Occipital lobe (tissue), 3 donors: ENCODE measurements at places on chromosomes 1 and 21.

- no peak for DNase-seq
Measured at GRCh38 chr1:82625537-82625936, 824.8 kb downstream of the ADGRL2 start.

GRCh38 chr1:208243527-208243966 lies 637 bp downstream of the PLXNA2 start:
- no peak for DNase-seq

- DNase-seq, result no peak
Measured at GRCh38 chr1:176976225-176976624, 188.3 kb downstream of the ASTN1 start.

- DNase-seq, result no peak
Measured at GRCh38 chr1:215557992-215558626, 9.0 kb upstream of the KCTD3 start.

GRCh38 chr21:42537106-42537742 lies 23.6 kb downstream of the SLC37A1 start:
- no peak for DNase-seq

GRCh38 chr1:183048087-183049085 lies 25.2 kb downstream of the LAMC1 start:
- DNase-seq, result no peak

GRCh38 chr1:187622545-187622944 lies 793.8 kb downstream of the PLA2G4A start:
- no peak for DNase-seq

DNA sequence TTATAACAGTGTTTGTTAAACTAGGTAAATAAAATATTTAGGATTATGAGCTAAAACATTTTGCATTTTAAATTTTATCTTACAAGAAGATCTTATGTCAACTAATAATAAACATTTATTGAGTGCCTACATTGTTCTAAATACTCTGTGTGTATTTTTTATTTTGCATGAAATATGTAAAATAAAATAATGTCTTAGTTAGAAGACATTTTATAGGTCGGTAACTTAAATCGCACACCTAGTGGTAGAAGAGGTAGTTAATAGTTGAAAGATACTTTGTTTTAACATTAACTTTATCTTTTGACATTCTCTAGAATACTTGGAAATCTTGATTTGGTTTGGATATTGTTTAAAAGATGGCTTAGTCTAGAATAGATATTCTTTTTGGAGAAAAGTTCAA lies 60.5 kb downstream of the RPS6KC1 start:
- DNase-seq, result no peak

- no peak for DNase-seq
Measured at GRCh38 chr21:18058731-18059398, 185.8 kb upstream of the CHODL start.

- no peak for DNase-seq
Measured at GRCh38 chr1:197776351-197777105, 1.2 kb upstream of the DENND1B start.

DNA sequence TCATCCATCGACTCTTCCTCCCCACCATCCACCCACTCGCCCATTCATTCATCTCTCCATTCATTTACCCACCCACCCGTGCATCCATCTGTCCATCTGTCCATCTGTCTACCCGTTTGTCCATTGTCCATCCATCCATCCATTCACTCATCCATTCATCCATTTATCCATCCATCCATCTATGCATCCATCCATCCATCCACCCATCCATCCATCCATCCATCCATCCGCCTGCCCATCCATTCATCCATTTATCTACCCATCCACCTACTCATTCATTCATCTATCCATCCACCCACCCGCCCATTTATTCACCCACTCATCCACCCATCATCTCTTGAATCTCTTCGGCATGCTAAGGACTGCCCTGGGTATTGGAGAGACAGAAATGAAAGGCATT lies 18.5 kb downstream of the ARHGEF10L start:
- DNase-seq, result no peak

GRCh38 chr1:6127587-6128163 lies 52.4 kb downstream of the CHD5 start:
- peak; percentile 40 for DNase-seq

- DNase-seq, result no peak
Measured at GRCh38 chr1:39360731-39361130, 130.7 kb upstream of the BMP8A start.

- DNase-seq, result no peak
Measured at GRCh38 chr21:41689289-41689583, 77.6 kb downstream of the RIPK4 start.

- DNase-seq, result no peak
Measured at GRCh38 chr1:177969109-177969508, 749 bp downstream of the SEC16B start.
